ENCODE measurements at places on chromosomes 2 and 18.

GRCh38 chr2:235599596-235600338 is 105.9 kb downstream of the AGAP1 start:
- DNase-seq, result no peak

GRCh38 chr2:227884511-227884947 is 13.1 kb downstream of the DAW1 start:
- peak; percentile 45 for DNase-seq

DNA sequence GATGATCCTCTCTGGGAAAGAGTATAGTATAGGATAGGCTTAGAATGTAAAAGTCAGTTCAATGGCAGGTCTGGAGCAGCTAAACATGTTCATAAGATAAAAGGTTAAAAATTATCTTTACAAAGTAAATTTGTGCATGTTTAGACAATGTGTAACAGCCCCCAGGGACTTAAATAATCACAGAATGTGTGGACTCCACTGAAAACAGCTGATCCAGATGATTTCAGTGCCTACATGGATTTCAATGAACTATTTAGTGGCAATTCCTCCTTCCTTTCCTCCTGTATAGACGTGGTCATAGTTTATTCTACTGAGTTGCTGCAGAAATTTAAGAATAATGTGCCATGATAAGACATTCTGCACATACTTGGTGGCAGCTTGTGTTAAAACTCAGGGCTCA is 42.9 kb downstream of the ARHGEF33 start:
- DNase-seq, result no peak

DNA sequence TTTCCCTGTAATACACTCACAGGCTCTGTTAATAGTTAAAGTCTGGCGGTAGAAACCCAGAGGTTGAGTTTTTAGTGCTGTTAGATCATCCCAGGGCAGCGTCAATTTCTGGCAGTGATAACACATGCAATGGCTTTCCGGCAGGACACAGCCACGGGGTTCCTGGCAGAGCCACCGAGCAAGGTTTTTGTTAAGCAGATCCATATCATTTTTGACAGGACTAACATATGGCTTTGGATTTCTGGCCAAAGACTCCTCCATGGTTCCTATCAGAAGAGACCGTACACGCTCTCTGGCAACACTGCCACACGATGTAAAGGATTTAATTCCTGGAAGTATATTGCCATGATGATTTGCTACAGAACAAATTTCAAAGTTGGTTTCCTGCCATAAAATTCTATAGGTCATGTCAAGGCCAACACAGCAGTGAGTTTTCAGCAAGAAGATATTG is 854.3 kb downstream of the LRRTM4 start:
- no peak for DNase-seq

DNA sequence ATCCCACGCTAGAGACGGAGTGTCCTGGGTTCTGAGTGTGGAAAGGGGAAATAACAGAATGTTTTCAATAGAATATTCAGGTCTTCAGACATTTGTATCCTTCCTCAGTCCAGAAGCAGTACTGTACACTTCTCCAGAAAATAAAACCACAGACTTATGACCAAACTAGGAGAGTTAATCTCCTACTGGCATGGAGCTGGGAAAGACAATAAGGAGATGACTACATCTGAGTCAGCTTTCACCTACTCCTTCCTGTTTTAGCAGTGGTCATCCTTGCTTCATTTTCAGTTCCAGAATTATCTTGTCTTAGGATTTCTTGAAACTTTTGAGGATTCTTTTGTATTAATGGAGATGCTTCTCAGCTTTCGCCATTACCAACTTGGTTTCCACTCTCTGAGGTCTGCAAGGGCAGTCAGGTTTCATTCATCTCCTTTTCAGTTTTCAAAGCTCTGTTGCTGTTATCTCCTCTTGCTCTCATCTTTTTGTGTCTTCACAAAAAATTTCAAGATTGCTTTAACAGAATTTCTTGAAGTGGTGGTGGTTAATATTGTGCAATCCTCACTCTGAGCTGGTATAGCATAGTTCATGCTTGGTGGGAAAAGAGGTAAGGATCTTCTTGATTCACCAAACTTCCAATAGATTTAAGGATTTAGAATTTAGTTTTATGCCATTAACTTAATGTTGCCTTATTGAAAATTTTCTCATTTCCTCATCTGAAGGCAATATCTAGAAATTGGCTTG is 23.7 kb upstream of the NR4A2 start:
- DNase-seq, result no peak

GRCh38 chr18:77765468-77765867 is 515.8 kb downstream of the GALR1 start:
- DNase-seq, result no peak

DNA sequence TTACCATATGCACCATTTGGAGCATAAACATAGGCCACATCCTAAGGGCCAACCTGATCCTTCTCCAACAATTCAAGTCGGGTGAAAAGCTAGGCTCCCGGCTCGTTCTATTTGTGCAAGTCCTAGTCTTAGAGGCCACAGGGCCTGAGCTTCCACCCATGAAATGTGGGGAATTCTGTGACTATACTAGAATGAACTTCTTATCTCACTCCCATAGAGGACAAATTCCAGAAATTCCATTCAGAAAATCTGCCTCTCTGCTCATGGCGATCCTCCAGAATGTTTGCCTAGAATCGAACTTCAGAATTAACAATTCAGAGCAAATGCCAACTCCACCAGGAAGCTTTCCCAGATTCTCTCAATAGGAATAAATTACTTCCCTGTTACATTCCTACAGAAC is 187.9 kb downstream of the BCL11A start:
- DNase-seq, result no peak

DNA sequence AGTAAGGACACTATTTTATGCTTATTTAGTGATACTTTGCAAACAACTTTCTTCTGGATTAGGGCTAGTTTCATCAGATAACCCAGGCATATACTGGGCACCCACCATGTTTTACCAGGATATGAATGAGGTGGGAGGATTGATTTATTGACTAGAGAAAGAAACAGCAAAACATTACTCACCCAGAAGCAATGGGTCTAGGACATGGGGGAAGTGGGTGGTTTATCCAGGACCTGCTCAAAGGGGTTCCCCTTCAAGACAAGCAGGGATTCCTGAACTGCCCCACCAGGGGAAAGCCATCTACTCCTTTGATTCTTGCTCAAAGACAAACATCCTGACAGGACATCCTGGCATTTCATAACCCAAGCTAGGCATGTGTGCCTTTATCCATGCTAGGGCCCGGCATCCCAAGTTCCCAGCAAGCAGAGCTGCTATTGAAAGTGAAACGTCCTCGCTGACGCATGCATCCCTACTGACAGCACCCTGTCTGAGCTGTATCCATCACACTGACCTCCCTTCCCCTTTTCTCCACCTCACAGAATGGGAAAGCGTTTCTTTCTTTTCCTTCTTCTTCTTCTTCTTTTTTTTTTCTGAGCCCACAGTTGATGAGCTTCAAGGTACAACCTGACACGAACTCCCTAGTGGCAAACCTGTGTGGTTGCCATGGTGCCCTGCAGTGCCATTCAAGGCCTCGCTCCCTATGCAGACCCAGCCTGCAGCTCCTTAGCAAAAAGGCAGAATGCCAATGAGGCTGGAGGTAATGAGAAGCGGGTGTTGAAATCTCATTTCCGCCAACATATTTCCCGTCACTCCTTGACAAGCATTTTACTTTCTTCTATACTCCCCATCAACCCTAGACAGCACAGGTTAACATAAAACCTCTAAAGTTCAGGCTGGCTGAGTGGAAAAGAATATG is 70.5 kb downstream of the CLHC1 start:
- DNase-seq, result no peak

DNA sequence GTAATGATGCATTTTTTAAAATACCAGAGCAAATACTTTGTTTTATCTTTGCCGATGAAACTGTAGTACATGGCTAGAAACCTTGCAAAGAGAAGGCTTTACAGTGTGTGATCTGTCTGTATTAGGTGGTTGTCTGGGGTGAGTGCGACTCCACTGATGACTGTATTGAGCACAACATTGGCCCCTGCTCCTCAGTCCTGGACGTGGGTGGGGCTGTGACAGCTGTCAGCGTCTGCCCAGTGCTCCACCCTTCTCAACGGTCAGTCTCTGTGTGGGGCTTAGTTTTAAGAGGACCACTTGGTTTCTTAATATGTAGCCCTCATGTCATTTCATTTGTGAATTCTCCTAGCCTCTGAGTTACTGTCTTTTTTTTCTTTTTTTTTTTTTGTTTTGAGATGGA is 17.4 kb upstream of the MOCOS start:
- no peak for DNase-seq

DNA sequence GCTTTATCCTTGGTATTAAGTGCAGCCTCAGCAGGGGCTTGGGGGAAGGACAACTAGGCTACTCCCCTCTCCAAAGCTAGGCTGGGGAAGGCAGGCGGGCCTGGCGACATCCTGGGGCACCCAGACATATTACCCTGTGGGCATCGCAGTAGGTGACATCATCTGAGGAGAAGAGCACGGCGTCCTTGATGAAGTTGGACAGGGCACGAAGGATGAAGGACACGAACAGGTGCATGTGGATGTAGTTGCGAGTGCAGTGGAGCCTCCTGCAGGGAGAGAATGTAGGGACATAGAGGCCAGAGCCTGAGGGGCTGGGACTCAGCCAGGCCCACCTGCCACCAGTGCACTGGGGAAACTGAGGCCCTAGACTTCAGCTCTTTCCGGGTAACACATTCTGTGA is 32.3 kb downstream of the TMEM37 start:
- no peak for DNase-seq

DNA sequence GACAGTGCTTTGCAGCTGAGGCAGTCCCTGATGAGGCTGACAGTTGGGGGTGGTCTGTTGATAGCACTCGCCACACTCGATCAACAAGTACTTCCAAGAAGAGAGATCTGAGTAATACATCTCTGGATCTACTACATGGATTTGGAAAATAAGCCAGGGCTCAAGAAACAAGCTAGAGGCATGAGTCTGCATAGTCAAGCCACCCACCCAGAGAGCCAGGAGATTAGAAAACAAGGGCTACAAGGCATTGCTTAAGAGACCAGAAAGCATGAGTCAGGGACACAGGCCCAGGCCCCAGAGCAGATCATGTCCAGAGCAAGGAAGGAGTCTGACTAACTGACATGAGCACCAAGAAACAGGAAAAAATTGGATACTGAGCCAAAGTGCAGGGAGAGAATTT is 196.9 kb upstream of the CWC22 start:
- DNase-seq, result no peak

DNA sequence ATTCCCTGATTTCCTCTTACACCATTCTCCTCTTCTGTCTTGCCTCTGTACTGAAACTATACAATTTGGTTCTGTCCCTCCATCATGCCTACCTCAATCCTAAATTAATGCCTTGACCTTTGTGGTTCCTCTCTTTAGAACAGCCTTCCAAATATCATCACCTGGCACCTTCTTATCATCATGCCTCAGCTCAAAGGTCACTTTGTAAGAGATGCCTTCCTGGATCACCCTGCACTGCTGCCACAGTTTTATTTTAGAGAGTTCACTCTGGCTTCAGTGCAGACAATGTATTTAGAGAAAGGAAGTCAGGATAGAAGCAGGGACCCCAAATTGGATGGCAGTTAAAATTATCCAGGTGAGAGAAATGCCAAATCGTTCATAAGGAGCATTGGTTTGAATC is 64.5 kb downstream of the LRRTM4 start:
- no peak for DNase-seq

DNA sequence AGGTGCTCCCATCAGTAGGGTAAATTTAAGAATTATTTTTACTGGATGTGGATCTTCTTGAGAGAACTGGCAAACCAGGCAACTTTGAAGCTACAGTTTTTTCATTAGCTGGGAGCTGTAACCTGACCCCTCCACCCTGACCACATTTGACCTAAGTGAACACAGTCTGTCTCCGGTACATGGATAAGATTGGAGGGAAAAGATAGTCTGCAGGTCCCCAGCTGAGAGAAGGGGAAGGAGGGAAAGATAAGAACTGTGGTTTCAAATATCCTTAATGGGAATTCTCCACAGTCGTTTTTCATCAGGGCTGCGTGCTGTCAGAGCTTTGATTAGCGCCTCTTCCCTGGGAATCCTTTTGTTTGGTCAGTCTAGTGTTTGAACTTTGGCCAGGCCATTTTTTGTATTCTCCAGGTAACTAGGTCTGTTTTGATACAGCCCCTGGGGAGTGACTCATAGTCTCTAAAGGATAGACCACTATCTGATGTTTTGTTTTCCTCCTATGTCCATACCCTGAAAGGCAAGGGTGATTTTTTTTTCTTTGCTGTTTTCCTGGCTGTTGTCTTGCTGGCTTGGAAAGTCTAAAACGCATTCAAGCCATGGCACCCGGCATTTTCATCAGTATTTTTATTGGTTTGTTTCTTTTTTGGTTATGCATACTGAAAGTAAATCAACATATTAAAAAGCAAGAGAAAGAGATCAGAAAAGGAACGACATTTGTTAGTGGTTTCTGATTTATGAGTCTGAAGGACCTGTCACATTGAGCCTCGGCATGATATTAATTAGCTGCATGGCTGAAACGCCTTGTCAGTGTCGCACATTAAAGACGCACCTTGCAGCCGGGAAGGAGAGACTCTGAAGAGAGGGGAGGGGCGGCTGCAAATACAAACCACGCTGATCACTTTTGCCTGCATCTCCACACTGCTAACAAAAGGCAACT is 183.4 kb upstream of the FN1 start:
- DNase-seq, result no peak

DNA sequence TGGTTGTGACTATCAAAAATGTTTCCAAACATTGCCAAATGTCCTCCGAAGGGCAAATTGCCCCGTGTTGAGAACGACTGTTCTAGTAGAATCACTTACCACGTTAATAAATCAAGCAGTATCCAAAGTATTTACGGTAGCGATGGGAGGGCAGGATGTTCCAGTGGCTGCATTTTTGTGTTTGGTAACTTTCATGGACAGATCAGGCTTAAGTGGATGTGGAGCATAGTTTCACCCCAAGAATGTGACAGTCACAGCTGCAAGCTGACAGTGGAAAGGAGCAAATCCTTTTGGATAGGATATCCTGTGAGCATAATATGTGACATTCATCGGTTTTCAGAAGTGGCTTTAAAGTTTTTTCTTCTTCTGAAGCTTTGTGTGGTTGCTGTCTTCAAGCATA is 46.3 kb upstream of the DARS1 start:
- no peak for DNase-seq

DNA sequence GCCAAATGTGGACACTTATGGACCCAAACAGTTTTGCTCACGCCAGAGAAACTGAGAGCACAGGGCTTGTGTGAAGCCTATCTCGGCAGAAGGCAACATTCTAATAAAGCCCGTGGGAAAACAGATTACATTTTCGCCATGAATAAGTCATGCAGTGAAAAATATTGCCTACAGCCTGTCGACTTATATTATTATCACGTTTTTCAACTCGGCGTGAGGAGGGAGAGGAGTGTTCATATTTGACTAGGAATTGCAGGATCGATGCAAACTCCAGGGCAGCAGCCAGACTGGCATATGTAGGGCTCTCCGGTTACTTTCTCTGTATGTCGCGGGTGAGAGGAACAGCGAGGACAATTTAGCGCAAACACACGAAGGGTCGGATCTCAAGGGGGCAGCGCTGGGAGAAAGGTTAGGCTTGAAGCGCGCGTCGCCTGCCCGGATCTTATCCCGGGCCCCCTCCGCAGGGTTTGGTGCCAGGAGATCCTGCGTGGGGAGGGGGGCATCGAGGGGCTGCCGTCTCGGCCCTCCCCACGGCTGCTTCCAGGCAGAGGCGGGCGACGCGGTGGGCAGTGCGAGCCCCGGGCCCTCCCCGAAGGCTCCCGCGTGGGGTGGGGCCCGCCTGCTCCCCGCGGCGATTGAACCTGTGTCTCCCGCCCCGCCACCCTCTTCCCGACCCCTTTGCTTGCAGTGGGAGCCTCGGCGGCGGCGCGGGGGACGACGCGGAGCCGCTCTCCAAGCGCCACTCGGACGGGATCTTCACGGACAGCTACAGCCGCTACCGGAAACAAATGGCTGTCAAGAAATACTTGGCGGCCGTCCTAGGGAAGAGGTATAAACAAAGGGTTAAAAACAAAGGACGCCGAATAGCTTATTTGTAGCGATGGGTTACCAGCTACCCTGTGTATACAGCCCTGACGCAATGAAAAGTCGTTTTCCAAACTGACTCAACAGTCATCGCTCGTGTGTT is 4.4 kb downstream of the ADCYAP1 start:
- DNase-seq, result no peak
